ENCODE measurements at places on chromosomes 16 and 17.

DNA sequence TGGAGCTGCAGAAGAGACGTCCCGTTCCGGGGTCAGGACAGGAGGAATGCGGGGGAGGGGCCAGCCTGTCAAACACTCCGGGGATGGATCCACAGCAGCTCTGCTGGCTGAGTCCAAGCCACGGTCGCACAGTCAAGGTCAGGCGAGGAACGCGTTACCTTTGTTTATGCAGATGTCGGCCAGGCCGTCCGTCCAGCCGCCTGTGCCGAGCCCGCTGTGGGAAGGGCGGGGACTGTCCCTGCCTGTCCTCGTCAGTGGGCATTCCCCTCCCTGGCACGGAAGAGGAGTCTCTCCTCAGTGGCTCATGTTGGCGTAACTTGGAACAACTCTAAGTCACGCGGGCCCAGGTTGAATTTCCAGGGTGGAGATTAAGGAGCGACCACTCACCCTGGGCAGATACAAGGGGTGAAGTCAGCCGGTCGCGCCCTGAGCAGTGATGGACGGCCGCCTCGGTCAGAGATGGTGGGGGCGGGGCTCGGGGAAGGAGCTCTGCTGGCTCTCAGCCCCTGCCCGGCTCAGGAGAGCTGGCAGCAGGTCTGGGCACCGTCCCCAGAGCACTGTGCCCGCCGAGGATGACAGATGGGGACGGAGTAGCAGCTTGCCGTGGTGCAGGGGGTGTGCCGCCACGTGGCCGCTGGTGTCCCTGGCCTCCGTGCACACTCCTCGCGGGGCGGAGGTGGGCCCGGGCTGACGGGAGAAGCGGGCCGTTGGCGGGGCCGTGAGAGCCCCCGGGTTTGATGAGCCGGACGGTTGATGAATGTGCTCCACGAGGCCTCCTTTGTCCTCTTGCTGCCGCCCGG, 7.3 kb downstream of the CACNA1H start:
- no peak for DNase-seq

- no peak for DNase-seq
These were observed 88.3 kb upstream of the ELAC2 start for GRCh38 chr17:13106171-13106570.

GRCh38 chr17:44736551-44737240, 22.1 kb upstream of the ADAM11 start:
- no peak for DNase-seq

GRCh38 chr16:59249011-59249410, 514.9 kb upstream of the GOT2 start:
- DNase-seq = no peak

DNA sequence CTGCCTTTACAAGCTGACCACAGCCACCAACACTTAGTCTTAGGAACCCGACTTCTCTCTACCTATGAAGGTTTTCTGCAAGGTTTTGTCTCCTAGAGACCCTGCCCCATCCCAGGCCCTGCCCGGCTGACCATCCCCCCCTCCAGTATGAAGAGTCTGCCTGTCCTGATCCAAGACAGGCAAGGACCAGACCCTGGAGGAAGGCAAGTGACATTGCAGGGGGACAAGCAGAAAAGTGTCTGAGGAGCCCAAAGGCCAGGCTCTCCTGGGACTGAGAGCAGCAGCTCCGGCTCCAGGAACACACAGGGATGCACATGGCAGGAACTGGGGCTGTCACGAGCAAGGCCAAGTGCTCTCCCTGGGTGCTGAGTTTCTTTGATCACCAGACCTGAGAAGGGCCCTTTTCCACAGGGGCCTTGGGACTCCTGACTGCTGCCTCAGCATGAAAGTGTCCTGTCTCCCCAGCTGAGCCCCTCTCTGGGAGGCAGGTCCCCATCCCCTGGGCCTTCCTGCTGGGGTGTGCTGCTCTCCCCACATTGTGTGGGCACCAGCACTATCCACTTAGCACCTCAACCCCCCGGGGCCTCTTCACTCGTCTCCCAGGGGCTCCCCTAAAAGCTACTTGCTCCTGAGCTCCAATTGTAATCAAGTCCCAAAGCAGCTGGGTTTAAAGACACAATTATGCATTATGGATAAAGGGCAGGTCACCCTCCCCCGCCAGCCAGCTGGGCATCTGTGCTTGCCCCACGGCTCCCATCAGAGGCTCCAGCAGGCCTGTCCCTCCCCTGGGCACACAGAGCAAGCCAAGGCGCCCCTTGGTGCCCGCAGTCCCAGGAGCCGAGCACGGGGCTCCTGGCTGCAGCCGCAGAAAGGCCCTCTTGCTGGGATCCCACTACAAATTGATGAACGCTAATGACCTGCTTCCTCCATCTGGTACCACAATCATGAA, 11.6 kb upstream of the CACNG4 start:
- DNase-seq = no peak

- DNase-seq = no peak
These were observed 33.1 kb downstream of the ZNF469 start for GRCh38 chr16:88415713-88416323.

DNA sequence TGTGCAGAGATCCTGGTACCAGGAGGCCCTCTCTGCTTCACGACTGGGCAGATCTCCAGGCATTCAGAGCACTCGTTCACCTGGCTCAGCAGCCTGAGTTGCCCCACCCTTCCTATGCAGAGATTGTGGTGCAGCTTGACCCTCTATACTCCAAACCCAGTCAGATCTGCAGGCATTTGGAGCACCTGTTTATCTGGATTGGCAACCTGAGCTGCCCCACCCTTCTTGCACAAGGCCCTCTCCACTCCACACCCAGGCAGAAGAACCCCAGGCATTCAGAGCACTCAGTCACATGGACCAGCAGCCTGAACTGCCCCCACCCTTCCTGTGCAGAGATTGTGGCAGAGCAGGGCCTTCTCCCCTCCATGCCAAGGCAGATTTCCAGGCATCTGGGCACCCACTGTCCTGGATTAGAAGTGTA, 88.4 kb upstream of the CDH5 start:
- no peak for DNase-seq

- DNase-seq = no peak
These were observed 1.7 kb upstream of the MRM1 start for GRCh38 chr17:36599546-36600250.

- no peak for DNase-seq
These were observed 6.6 kb downstream of the CDC42EP4 start for GRCh38 chr17:73304971-73305812.

DNA sequence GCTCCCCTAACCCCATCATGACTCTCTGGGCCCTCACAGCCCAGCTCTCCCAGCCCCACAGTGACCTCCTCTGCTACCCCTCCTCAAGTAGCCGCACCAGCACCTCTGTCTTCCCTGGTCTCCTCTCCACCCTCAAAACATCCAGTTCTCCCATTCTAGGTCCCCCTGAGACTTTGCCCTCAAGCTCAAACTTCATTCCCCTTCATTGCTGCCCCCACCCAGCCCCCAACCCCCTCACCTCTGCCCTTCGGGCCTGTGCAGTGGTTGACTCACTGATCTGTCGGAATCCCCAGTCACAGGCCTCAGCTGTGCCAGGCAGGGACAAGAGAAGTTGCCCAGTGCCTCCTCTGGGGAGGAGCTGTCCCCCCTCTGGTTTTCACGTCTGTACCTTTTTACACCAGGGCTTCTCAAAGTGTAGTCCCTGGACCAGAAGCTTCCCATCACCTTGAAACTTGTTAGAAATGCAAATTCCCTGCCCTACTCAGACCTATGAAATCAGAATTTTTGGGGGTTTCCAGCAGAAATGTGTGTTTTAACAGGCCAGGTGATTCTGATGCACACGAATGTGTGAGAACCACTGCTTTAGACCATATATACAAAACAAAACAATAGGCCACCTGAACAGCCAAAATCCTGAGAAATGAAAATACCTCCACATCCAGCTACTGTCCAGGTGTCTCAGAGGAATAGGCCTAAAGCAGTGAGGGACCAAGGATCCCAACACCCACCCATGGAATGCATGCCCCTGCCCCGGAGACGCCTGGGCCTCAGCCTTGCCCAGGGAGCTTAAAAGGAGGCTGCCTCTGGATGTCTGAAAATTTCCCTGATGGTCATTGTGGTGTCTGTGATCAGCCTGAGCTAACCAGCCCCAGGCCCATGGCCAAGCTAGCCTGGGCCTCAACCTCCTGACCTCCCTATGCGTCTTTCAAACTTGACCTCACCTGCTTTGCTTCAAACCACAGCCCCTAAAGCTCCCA, 853 bp upstream of the DOK4 start:
- DNase-seq = no peak

DNA sequence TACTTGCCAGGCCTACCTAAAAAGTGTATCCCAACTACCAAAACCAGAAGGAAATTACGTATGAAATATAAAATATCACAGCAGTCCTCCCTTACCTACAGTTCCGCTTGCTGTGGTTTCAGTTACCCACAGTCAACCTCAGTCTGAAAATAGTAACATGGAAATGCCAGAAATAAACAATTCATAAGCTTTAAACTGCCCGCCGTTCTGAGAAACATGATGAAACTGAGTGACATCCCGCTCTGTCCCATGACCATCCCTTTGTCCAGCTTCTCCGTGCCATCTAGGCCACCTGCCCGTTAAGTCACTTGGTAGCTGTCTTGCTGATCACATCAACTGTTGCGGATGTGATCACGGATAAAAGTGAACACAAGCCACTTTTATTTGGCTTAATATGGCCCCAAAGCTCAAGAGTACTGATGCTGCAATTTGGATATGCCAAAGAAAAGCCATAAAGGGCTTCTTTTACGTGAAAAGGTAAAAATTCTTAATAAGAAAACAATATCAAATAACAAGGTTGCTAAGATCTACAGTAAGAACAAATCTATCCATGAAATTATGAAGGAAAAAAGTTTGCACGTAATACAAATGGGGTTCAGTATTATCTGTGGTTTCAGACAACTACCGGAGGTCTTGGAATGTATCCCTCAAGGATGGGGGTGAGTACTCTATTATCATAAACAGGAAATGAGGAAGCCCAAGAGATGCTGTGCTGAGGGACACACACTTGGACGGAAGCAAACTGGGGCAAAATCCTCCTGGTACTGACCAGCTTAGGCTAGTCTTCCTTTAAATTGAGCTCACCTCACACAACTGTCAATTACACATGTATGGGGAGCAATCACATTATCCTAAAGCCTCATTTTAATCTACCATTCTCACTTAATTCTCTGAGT, 8.2 kb downstream of the USP22 start:
- no peak for DNase-seq

DNA sequence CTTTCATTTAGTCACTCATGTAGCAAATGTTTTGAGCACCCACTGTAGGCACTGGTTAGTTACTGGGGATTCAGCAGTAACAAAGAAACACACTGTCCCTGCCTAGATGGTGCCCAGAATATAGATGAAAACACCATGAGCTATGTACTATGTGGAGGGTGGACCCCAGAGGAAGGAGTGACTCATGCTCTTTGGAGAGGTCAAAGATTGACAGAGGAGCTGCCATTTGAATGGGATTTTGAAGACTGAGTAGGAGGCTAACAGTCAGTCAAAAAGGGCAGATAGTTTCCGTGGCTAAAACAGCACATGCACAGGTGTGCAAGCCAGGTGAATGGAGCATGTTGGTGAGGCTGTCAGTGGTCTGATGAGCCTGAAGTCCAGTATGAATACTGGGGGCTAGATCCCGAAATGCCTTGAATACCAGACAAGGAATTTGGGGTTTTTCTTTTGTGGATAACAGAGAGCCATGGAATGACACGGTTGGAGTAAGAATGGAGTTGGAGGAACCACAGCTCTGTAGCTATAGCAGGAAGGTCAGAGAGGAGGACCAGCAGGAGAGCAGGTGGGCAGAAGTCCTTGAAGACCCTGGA, 6.1 kb downstream of the IL21R start:
- no peak for DNase-seq

Data from stimulated activated CD4-positive, alpha-beta T cell treated with anti-CD3 and anti-CD28 coated beads, Interleukin-15, amount 100 ng/mL, for 48 hours (primary cell).